ENCODE measurements at places on chromosomes 7 and 10.

DNA sequence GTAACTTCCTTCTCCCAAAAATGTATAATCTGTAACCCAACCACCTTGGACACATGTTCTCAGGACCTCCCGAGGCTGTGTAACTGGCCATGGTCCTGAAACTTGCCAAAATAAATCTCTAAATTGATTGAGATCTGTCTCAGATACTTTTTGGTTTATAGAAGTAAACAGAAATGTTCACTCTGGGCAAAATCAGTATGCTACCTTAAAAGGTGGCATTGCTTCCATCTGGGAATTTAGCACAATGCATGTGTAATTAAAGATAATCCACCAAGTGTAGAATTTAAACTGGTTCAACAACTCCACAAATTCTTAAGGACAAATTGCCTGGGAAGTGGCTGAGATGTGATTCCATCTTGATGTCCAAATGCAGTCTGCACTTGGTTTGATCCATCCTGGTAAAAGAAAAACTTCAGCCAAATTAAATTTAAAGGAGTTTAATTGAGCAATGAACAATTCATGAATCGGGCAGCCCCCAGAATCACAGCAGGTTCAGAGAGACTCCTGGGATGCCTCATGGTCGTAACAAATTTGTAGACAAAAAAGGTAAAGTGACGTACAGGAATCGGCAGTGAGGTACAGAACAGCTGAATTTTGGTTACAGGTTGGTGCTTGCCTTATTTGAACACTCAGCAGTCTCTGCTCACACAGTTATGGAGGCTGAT, 102.6 kb upstream of the PFKP start:
- no peak for DNase-seq

- DNase-seq: no peak
Observed at GRCh38 chr7:81624021-81624592, 145.7 kb downstream of the HGF start.

GRCh38 chr10:7409045-7409731, 1.6 kb downstream of the SFMBT2 start:
- DNase-seq: no peak

DNA sequence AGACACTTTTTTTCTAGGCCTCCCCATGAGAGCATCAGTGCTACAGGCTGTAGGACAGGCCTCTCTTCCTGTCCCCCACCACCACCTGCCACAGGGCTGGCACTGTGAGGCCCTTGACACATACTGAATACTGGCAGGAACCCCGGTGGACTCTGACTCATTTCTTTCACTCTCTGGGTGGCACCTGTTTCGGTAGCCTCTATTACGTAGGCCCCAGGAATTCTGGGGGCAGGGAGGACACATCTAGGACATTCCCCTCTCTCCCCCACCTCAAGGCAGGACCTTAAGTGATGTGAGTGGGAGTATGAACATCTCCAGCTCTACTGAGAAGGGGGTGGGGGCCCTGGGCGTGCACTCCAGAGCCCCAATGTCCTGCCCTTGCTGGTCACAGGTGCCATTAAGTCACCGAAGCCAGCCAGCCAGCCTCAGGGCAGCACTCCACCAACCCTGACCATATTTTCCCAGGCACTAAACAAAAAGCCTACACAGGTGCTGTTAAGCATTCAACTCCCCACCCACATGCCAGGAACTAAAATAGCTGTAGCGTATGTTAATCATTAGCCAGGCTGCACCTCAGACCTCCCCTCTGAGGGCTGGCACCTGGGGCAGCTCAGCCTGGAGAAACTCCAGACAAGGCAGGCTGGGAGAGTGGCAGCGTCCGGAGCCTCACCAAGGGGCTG, 8.9 kb downstream of the ANXA11 start:
- DNase-seq: no peak

DNA sequence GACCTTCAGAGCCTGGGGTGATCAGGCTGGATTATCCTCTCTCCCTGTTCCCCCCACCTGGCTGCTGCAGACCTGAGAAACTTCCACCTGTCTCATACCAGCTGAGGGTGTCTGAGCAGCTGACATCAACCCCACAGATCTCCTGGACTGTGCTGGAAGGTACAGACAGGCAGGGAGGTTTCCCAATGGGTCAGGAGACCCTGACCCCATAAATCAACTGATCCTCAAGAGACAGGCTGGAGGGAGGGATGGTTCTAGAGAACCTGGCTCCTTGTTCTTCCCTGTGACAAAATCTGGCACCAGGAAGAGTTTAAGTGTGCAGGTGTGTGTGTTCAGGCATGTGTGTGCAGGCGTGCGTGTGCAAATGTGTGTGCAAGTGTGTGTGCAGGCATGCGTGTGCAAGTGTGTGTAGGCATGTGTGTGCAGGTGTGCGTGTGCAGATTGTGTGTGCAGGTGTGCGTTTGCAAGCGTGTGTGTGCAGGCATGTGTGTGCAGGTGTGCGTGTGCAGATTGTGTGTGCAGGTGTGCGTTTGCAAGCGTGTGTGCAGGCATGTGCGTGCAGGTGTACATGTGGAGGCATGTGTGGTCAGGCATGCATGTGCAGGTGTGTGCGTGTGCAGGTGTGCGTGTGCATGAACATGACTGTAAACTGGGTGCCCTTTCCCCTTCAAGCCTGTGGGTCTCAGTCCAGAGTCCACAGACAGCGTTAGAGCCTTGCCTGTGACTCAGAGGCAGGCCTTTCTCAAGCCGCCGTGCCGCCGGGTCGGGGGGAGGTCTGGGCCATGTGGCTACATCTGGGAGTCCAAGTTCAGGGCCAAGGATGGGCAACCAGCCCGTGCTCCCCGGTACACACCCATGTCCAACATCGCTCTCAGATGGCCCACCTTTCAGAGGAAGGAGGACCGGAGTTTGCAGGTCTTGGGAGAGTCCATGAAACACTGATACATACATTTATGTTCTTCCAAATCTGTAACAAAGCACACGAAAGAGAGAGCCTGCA, 50.1 kb upstream of the ELN start:
- no peak for DNase-seq

DNA sequence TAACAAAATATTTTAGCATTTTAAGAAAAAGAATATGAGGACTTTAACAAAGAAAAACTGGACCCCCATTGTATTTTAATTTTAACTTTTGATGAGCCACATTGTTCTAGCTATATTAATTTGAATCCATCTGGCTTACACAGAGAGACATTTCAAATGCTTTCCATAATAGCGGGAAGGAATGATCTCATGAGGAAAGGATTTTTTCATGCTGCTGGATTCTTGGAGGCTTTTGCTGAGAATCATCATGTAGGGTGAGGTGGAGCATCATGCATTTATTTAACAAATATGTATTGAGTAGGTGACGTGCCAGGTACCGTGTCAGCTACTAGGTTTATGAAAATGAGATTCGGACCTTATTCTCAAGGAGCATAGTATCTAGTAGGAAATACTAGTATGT, 1006.3 kb downstream of the SORCS1 start:
- DNase-seq: no peak

DNA sequence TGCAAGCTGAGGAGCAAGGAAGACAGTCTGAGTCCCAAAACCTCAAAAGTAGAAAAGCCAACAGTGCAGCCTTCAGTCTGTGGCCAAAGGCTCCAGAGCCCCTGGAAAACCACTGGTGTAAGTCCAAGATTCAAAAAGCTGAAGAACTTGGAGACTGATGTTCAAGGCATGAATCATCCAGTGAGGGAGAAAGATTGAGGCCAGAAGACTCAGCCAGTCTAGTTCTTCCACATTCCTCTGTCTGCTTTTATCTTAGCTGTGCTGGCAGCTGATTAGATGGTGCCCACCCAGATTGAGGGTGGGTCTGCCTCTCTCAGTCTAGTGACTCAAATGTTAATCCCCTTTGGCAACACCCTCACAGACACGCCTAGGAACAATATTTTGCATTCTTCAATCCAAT, 20.1 kb upstream of the MDFIC start:
- no peak for DNase-seq
